Regular cardiac myocyte (primary cell): ENCODE measurements at places on chromosomes 11 and 22. TPM values are rescaled to one million over a fixed set of nuclear protein-coding genes. Genes with fewer than 3 reads are reported as not detected.

The TRMU gene
- total RNA-seq: 30.2 and 34.3 TPM in 2 replicates

The RBFOX2 gene
- 121 and 168 TPM in 2 replicates for total RNA-seq

The SNAP29 gene
- 6.2 and 7.1 TPM in 2 replicates for total RNA-seq

The KCNK4 gene
- total RNA-seq: not detected in 2 replicates

The KCNQ1 gene
- total RNA-seq: not detected in 2 replicates

The ARL2 gene
- total RNA-seq: 58.5 and 94.1 TPM in 2 replicates

The ZNF70 gene
- 3.1 and 4.0 TPM in 2 replicates for total RNA-seq

The SCGB2A2 gene
- not detected in 2 replicates for total RNA-seq

The KREMEN1 gene
- total RNA-seq: 1.3 and 3.4 TPM in 2 replicates

The ARHGAP8 gene
- total RNA-seq: 0.28 TPM in 1 of 2 replicates, not detected in the other

The NRIP3 gene
- total RNA-seq: 16.6 and 28.2 TPM in 2 replicates

The C11orf16 gene
- total RNA-seq: not detected in 2 replicates

The TYR gene
- total RNA-seq: not detected in 2 replicates

The NOX4 gene
- total RNA-seq: 3.6 and 3.9 TPM in 2 replicates

The EXPH5 gene
- under 0.01 and 0.19 TPM in 2 replicates for total RNA-seq

The CCDC81 gene
- 2.5 and 12.1 TPM in 2 replicates for total RNA-seq

The MMP27 gene
- not detected in 2 replicates for total RNA-seq

The MUC5AC gene
- not detected in 2 replicates for total RNA-seq

The FADS3 gene
- total RNA-seq: 92.8 and 113 TPM in 2 replicates

The SERPINH1 gene
- 1,132 and 1,478 TPM in 2 replicates for total RNA-seq

The HEPACAM gene
- total RNA-seq: not detected in 2 replicates

The MRPL49 gene
- total RNA-seq: 52.9 and 54.7 TPM in 2 replicates

The MUC15 gene
- not detected in 2 replicates for total RNA-seq

The SYT7 gene
- total RNA-seq: 0.19 and 0.85 TPM in 2 replicates

The PATE2 gene
- total RNA-seq: 0.38 TPM in 1 of 2 replicates, not detected in the other

The ATG2A gene
- 10.9 and 19.7 TPM in 2 replicates for total RNA-seq

The SLC25A45 gene
- 1.5 and 2.8 TPM in 2 replicates for total RNA-seq

The DEUP1 gene
- total RNA-seq: not detected in 2 replicates

The DGAT2 gene
- total RNA-seq: 1.7 and 11.8 TPM in 2 replicates

The ASRGL1 gene
- 0.28 and 1.7 TPM in 2 replicates for total RNA-seq

The NLRP10 gene
- total RNA-seq: 5.4 and 9.0 TPM in 2 replicates

The TBC1D22A gene
- total RNA-seq: 10.7 and 19.4 TPM in 2 replicates

The PHF21B gene
- not detected in 2 replicates for total RNA-seq

The TECTA gene
- 0.19 and 0.85 TPM in 2 replicates for total RNA-seq

The RGL4 gene
- not detected in 2 replicates for total RNA-seq

The PTPN5 gene
- total RNA-seq: under 0.01 and 0.19 TPM in 2 replicates

The OR5J2 gene
- total RNA-seq: not detected in 2 replicates

The ZNF143 gene
- 36.4 and 38.5 TPM in 2 replicates for total RNA-seq

The PDE2A gene
- total RNA-seq: 1.3 and 3.4 TPM in 2 replicates
